Left kidney (tissue), 8 donors: ENCODE measurements at places on chromosomes 2 and 18.

DNA sequence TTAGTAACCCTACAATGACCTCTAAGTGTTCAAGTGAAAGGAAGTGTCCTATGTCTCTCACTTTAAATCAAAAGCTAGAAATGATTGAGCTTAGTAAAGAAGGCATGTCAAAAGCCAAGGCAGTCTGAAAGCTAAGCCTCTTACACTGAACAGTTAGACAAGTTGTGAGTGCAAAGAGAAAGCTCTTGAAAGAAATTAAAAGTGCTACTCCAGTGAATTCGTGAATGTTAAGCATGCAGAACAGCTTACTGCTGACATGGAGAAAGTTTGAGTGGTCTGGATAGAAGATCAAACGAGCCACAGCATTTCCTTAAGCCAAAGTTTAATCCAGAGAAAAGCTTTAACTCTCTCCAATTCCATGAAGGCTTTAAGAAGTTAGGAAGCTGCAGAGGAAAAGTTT lies 373.7 kb downstream of the NR4A2 start:
- no peak for DNase-seq

DNA sequence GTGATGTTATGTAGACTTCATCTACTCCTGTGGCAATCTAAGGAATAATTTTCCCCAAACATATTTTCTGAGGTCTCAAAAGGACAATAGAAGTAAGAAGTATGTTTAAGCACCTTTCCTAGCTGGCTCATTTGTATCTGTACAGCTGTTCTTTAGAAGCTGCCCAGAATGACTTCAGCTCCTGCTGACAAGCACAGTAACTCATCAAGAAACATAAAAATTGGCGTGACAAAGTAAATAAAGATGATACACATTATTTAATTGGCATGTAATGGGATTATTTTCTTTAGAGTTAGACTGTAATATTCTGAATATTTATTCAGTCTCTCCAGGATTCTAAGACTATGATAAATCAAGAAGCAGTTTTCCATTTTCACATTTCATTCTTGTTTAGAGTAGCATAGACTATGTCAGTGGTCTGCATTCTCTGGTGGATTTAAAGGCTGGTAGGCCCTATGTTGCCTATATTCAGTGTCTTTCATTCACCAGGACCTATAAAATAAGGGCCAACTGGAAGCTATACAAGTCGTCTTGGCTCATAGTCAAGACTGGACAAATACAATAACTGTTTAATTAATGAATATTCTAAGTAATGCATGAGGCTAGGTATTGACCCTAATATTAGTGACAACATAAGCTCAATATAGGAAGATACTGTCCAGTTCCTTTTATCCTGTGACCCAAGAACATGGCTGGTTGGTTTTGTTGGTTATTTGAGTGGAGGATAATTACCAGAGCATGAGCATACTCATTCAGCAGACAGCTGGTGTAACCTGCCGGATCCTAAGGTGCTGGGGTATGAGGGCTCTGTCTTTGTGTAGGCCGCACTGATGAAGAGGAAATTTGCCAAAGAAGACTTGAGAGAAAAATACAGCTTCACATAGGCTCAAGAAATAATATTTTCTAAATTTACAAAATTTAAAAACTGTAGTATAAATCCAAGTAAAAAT lies 107.0 kb downstream of the PDE1A start:
- DNase-seq: no peak

DNA sequence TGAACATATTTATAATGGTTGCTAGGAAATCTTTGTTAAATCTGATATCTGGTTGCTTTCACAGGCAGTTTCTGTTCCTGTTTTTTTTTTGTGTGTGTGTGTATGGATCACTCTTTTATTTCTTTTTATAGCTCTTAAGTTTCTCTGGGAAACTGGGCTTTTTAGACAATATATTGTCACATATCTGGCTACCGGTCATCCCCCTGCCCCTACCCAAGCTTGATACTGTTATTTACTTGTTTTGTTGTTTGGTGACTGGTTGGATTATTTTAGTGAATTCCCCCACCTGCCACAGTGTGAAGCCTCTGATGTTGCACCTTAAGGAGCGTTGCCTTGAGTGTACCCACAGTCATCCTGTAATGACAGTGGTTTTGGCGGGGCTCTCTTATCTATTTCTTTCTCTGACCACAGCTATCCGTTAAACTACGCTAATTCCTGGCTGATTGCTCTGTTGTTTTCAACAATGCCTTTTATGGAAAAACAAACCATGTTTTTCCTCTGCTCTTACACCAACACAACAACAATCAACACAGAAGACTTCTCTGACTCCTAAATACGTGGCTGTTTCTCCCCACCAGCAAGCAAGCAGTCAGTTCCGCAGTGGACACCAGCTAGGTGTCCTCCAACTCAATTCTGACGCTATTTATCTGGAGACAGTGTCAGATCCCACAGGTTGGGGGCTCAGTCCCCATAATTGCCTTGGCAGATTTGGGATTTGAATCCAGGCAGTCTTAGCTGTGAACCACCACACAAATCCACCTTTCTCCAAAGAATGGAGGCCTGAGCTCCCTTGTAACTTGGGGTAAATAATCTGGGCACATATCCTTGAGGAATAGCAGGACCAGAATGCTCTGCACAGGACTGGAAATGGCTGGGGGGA lies 10.9 kb downstream of the GNLY start:
- no peak for DNase-seq

DNA sequence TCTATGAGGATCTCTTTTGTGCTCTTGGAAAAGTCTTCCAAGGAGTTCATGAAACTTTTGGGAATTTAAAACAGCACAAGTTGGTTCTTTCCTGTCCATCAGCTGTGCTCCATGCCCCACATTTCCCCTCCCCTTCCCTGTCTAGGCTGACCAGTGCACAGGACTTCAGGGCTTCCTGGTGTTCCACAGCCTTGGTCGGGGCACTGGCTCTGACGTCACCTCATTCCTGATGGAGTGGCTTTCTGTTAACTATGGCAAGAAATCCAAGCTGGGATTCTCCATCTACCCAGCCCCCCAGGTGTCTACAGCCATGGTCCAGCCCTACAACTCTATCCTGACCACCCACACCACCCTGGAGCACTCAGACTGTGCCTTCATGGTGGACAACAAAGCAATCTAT lies 8.1 kb upstream of the DNAJB2 start:
- DNase-seq: no peak

DNA sequence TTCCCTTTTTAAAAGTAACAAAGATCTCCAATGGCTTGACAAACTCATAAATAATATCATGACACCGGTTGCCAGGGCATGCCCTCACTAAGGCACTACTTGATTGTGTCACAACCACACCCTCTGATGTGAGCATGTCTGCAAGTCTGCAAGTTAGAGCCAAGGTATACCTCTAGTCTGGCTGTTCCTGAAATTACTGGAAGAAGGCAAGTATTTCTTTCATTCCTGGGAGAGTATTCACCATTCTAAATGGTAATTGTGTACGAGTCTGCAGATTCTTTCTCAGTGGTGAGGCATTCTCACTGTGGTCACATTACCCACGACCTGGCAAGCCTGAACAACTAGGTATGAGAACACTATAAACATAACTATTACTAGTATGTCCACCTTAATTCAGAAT lies 25.7 kb upstream of the RNU4ATAC start:
- DNase-seq: no peak

DNA sequence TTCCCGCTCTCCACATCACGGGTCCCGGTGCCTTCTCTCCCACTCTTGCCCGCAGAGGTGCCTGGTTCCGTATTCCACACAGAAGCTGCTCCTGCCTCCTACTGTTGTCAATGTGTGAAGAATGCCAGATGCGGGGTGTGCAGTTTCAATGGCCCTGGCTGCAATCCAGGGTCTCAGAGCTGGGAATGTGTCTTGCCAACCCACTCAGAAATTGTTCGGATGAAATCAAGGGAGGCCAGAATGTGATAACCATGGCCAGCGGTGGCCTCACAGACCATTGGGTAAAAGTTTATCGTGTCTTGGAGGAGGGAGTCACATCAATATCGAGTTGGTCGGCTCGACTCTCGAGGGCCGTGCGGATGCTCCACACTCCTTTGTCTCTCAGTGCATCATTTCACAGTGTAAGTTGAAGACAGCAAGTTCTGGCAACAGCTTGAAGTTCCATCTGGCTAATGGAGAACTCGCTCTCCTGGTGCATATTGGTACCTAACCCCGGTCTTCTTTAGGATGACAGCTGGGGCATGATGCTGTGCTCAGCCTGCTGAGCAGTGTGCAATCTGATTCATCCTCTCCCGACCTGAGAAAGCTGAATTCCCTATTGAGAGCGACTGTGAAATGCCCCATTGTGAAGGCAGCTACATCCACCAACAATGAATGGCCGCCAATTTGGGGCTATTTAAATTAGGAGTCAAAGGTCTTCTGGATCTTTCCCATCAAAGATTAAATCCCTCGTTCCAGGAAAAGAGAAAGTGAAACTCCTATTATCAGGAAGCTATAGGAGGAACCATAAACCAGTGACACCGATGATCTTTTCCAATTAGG lies 389.0 kb downstream of the SOX11 start:
- no peak for DNase-seq
